Small intestine (tissue), 16 donors: ENCODE measurements at places on chromosomes 1 and 21.

DNA sequence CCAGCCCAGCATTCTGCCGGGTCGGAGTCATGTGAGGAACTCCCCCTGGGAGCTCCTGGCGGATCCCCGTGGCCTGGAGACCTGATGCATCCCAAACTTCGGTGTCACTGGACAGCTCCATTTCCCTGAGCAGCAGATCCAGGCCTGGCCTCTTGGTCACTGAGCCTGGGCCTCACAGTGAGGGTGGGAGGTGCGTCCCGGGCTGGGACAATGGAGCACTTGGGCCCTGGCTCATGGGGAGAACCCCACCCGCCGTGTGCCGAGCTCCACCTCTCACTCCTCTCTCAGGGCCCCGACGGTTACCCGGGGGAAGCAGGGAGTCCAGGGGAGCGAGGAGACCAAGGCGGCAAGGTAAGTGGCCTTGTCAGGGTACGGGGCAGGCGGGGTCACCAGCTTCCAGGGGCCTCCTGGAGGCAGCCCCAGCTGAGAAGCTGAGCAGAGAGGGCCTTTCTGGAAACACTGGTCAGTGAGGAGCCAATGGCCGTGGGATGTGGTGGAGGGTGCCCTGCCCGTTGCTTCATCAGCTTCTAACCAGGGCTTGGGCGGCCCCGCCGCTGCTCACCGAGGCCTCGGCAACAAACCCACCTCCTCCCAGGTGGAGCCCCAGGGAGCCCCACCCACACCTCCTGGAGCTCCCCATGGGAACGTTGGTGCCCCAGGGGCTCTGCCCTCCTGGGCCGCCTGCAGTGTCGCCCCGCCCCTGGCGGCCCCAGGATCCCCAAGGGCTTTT, 19.8 kb downstream of the COL6A2 start:
- no peak overlapping the region for H3K4me3 ChIP-seq
- no peak for DNase-seq
- no peaks in the 10 kb centered on the region for H3K36me3 ChIP-seq
- no peaks in the 10 kb centered on the region for H3K27me3 ChIP-seq
- no peak overlapping the region for H3K27ac ChIP-seq

GRCh38 chr1:209414803-209415329, 168.6 kb upstream of the CAMK1G start:
- no peaks in the 10 kb centered on the region for H3K36me3 ChIP-seq
- DNase-seq: no peak
- no peak overlapping the region for H3K27ac ChIP-seq
- no peaks in the 10 kb centered on the region for H3K27me3 ChIP-seq
- H3K4me1 ChIP-seq: peaks cover 7% of the 10 kb centered on the region

DNA sequence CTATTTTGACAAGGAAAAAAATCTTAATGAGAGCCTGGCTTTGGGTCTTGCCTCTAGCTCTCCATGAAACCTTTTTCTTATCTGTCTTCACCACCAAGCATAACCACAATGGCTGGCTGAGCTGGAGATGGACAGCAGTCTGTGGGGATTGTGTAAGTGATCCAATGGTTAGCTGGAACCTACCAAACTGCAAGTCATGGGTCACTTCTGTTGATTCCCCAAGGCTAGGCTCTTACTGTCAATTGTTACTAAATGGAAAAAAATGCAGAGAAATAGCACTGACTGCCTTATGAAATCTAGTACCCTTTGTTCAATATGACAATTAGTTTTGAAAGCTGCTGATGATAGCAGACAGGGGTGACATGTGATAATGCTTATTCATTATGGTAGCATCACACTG, 359.0 kb downstream of the ST6GALNAC3 start:
- no peak overlapping the region for H3K4me3 ChIP-seq
- no peak overlapping the region for H3K27ac ChIP-seq
- H3K4me1 ChIP-seq: no peaks in the 10 kb centered on the region

GRCh38 chr1:155977690-155978324, 540 bp downstream of the ARHGEF2 start:
- DNase-seq: peak; percentile 31
- peak overlapping the region; percentile 94 for H3K4me3 ChIP-seq
- no peaks in the 10 kb centered on the region for H3K36me3 ChIP-seq
- H3K27ac ChIP-seq: peak overlapping the region; percentile 89

GRCh38 chr1:201215531-201216357, 25.1 kb downstream of the IGFN1 start:
- no peaks in the 10 kb centered on the region for H3K36me3 ChIP-seq
- peaks cover 16% of the 10 kb centered on the region for H3K27me3 ChIP-seq
- no peak overlapping the region for H3K27ac ChIP-seq
- no peak for DNase-seq

GRCh38 chr1:76463278-76463677, 388.7 kb downstream of the ST6GALNAC3 start:
- no peak overlapping the region for H3K4me3 ChIP-seq
- no peak overlapping the region for H3K27ac ChIP-seq
- H3K27me3 ChIP-seq: no peaks in the 10 kb centered on the region
- no peak for DNase-seq

DNA sequence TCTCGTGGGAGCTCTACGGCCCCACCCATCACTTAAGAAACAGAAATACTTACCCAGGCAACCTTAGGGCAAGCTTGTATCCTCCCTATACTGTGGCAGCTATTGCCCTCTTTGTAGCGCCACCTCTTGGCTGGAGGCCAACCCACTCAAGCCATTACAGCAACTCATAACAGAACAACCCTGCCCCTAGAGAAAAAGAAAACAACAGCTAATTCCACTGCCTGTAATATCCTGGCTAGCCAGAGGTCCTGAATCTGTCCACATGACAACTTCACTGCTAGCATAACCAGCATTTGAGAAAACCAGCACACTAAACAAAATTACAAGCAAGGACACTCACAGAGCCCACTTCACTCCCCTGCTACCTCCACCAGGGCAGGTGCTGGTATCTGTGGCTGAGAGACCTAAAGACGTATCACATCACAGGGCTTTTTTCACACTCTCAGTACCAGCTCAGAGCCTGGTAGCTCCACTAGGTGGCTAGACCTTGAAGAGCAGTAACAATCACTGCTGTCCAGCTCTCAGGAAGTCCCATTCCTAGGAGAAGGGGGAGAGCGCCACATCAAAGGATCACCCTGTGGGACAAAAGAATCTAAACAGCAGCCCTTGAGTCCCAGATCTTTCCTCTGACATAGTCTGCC, 14.5 kb upstream of the MX1 start:
- H3K27ac ChIP-seq: peak overlapping the region; percentile 6
- H3K4me3 ChIP-seq: no peak overlapping the region
- DNase-seq: peak; percentile 58
- H3K36me3 ChIP-seq: no peaks in the 10 kb centered on the region
- H3K4me1 ChIP-seq: no peaks in the 10 kb centered on the region

DNA sequence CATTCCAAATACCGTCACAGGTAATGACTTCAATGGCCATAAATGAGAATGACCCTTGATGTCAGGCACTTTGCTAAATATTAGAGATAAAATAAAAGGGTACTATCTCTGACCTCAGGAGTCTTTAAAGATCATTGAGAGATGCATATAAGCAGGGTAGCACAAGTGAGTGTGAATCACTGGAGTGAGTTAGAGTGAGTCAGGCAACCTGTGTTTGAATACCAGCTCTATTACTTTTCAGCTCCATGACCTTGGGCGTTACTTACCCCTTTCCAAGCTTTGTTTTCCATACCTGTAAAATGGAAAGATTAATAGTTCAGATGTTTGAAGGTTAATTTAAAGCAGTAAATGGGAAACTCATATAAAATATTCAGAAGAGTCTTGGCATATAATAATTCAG, 1058.0 kb upstream of the ADGRL4 start:
- no peak overlapping the region for H3K27ac ChIP-seq
- H3K4me3 ChIP-seq: no peak overlapping the region
- DNase-seq: no peak
- no peaks in the 10 kb centered on the region for H3K36me3 ChIP-seq

DNA sequence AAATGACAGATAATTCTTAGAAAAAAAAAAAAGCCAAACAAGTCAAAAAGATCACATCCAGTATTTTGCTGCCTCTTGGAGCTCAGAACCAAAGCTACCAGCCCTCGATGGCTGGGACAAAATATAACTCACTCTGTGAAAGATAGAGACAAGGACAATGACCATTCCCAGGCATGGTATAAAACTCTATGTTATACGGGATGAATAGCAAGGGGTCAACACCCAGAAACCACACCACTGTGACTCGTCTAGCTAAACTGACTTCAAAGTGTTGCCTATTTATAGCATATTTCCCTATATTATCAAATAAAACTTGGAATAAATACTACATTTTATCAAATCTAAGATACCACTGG, 10.1 kb downstream of the TMEM63A start:
- no peak for DNase-seq
- H3K4me3 ChIP-seq: no peak overlapping the region
- no peak overlapping the region for H3K27ac ChIP-seq
- no peaks in the 10 kb centered on the region for H3K27me3 ChIP-seq

- DNase-seq: no peak
- no peak overlapping the region for H3K4me3 ChIP-seq
- H3K27ac ChIP-seq: no peak overlapping the region
These were observed 222.1 kb downstream of the COL24A1 start for GRCh38 chr1:85934516-85934915.

- H3K4me1 ChIP-seq: no peaks in the 10 kb centered on the region
- no peak for DNase-seq
- no peak overlapping the region for H3K4me3 ChIP-seq
- no peak overlapping the region for H3K27ac ChIP-seq
- peaks cover 22% of the 10 kb centered on the region for H3K36me3 ChIP-seq
These were observed 40.2 kb downstream of the NID1 start for GRCh38 chr1:236024641-236025040.

DNA sequence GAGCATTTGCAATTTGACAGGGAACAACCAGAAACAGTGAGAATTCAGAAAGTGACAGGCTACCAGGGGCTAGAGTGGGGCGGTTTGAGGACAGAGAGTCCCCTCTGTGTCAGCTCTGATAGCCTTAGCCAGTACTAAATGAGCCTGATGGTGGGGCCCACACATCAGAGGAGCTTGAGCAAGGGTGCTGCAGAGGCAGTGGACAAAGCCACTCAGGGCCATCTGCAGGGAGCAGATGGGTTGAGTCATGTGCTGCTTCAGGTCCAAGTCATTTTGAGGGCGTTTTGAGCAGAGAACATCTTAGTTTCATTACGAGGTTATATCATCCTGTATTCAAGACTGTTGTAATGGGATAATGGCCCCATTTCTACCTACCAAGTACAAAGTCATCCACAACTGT, 7.7 kb downstream of the LRRC52 start:
- peaks cover 2% of the 10 kb centered on the region for H3K27me3 ChIP-seq
- no peak overlapping the region for H3K27ac ChIP-seq

DNA sequence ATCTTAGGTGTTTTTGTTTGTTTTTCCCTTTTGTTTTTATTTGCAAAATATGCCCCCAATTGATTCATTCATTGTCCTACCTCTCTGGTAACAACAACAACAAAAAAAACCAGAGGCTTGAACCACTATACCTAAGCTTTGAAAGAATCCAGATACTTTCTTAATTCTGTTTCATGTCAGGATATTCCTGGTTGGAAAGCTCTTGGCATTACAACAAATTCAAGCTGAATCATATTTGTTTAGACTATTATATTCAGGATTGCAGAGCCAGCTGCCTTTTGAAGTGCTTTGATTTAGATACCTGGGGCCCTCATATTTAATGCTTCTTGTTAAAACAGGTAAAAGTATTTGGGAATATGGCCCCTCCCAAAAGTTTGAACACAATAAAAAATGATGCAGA, 22.9 kb upstream of the ZNF326 start:
- no peak overlapping the region for H3K4me3 ChIP-seq
- H3K27me3 ChIP-seq: no peaks in the 10 kb centered on the region
- no peak overlapping the region for H3K27ac ChIP-seq
- no peak for DNase-seq
- no peaks in the 10 kb centered on the region for H3K4me1 ChIP-seq

DNA sequence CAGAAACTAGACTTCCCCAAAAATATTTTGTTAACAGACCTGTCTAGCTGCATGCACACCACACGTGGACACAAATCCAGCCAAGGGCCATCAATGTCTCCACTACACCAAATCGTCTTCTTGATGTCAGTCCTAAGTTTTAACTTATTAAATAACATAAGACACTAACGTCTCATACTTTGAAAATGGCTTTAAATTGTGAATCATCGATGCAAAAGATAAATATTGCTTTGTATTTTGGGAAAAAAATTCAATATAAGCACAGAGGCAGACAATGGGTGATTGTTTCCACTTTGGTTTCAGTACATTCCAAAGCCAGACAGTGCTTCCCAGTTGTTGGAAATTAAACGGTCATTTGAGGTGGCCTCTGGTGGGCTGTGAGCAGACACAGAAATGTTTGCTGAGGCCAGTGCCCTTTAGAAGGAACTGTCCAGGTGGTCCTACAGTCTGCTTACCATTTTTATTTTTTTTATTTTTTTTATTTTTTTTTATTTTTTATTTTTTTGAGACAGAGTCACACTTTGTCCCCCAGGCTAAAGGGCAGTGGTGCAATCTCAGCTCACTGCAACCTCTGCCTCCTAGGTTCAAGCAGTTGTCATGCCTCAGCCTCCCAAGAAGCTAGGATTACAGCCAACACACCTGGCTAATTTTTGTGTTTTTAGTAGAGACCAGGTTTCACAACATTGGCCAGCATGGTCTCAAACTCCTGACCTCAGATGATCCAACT, 1.8 kb upstream of the KIAA2013 start:
- H3K27ac ChIP-seq: no peak overlapping the region
- no peaks in the 10 kb centered on the region for H3K27me3 ChIP-seq
- DNase-seq: peak; percentile 65
- peaks cover 10% of the 10 kb centered on the region for H3K36me3 ChIP-seq
- no peak overlapping the region for H3K4me3 ChIP-seq

- peaks cover 6% of the 10 kb centered on the region for H3K4me1 ChIP-seq
- no peak overlapping the region for H3K4me3 ChIP-seq
- no peak for DNase-seq
- H3K27ac ChIP-seq: no peak overlapping the region
- no peaks in the 10 kb centered on the region for H3K27me3 ChIP-seq
- H3K36me3 ChIP-seq: no peaks in the 10 kb centered on the region
These were observed 25.4 kb upstream of the FMO1 start for GRCh38 chr1:171222936-171223335.

GRCh38 chr1:8886589-8886988, 8.1 kb upstream of the ENO1 start:
- H3K27ac ChIP-seq: no peak overlapping the region
- no peak for DNase-seq
- no peak overlapping the region for H3K4me3 ChIP-seq
- no peaks in the 10 kb centered on the region for H3K27me3 ChIP-seq

DNA sequence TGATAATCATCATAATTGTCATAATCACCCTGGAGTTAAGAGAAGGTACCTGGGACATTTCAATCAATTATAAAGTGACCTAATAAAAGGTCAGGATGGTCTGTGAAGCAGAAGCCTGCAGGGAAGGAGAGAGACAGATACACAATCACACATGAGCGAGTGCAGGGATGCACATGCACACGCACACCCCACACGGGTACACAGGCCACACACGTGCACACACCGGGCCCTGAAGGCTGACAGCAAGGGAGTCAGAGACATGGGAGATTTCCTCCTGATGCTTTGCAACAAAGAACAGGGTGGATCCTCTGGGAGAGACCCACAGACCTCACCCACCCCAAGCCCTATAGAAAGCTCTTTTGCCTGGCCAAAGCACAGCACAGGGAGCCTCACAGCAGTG, 82.3 kb upstream of the ZC3H12A start:
- H3K4me3 ChIP-seq: no peak overlapping the region
- no peak for DNase-seq
- no peak overlapping the region for H3K27ac ChIP-seq
- H3K27me3 ChIP-seq: no peaks in the 10 kb centered on the region
